ENCODE measurements at places on chromosomes 2 and 18. TPM values are rescaled to one million over a fixed set of nuclear protein-coding genes. Genes with fewer than 3 reads are reported as not detected.
A peak's percentile ranks its signal among the peaks of the same experiment; 100 is the strongest.

DNA sequence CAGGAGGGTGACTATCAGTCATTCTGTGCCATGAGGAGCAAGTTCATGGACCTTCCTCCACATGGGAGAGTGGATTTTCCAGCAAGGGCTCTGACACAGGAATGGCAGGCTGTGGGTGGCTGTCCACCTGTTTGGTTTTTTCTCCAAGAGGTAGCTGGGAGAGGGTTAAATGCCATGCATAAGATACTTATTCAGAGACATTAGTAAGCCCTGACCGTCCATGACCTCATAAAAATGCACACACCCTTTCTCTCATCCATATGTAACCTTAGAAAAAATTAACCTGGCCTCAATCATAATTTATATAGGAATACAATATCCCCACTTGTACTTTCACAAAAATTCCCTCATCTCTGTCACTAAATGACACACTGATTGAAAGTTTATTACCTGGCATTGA lies 51.3 kb downstream of the NPPC start:
- no peak for DNase-seq

GRCh38 chr18:58046794-58047555 lies 2.9 kb downstream of the NEDD4L start:
- no peak for DNase-seq

DNA sequence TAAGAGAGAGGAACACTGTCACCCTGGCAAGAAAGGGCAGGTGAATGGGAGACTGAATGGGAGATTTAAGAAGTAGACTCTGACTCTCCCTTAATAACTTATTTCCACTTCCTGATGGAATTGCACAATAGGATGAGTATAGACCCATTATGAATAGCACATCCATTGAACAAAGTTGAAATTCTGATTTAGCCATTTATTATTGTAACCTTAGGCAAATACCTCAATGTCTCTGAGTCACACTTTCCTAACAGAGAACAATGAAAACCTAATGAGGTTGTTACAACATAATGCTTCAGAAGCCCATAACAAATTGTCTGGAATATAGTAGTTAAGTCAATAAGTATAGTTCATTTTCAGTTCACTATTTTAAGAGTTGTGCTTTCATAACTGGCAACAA lies 78.9 kb downstream of the NRXN1 start:
- no peak for DNase-seq

DNA sequence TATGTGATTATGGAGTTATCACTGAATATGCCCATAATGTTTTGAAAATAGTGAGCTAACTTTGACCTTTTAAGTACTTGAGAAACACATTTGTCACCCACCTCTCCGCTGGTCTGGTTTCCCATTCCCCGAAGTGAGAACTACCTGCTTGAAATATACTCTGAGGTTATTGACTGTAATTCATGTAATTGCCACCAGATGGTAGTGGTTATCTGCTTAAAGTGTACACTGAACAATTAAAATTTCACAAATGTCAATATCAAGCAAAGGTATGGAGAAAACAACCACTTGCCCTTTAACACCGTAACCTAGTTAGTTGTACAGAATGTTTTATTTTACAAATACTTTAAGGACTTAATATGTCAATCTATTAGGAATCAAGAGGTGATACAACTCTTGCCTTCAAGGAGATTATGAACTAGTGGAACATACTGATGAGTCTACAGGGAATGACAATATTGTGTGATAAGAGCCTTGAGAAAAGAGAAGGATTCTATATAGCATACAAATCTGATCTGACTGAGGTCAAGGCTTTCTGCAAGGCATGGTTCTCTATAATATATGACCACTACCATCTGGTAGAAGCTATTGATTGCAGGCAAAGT lies 316.8 kb upstream of the KCNH7 start:
- DNase-seq: peak; percentile 46

DNA sequence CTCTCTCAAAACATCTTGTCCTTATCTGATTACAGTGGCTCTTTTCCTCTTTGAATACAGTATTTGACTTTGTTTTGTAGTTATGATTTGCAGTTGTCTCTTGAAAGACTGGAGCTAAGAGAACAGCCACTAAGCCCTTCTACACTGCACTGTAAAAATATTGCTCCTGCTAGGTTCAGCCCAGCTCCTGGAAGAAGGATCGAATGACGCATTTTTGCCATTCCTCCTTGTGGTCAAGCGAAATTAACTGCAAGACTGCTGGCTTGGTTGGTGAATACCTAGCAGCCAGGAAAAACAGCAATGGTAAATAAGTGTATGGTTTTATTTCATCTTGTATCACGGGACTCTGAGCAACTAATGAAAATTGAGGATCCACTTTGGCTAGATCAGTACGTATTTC lies 407.8 kb upstream of the CDH2 start:
- DNase-seq: peak; percentile 86

DNA sequence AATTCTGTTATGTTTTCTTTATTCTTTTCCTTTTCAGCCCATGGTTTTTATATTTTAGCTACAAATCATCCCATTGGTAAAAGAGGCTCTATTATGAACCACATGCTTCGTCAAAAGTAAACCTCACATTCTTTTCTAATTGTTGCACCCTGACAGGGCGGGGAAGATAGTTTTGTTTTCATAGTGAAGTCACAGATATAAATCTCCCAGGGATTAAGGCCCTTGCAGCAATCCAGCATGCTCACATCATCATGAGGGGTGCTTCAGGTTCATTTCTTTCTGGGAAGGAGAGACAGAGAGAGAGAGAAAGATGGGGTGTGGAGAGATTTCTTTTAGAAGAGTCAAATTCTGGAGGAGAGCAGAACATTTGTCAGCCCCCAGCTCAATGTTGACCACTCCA lies 124.5 kb upstream of the CDC42EP3 start:
- DNase-seq: peak; percentile 19

GRCh38 chr2:10362096-10362897 lies 59.6 kb downstream of the HPCAL1 start:
- DNase-seq: no peak

DNA sequence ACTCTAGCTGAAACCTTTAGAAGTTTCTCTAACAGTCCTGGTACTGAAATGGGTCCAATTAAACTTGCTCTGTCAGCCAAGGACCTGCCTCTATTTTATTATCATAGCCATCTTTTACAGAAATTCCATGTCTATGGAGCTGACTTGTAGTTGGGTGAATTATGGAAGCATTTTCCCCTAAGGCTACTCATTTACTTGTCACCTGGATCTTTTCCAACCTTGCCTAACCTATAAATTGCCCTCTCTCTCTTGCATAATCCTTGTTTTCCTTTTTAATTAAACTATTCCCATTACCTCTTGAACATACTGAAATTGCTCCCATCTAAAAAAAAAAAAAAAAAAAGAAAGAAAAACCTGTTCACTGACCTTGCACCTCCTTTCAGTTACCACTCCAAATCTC lies 74.6 kb upstream of the DOK6 start:
- no peak for DNase-seq

- no peak for DNase-seq
Measured at GRCh38 chr2:189522435-189523151, 58.0 kb downstream of the SLC40A1 start.

DNA sequence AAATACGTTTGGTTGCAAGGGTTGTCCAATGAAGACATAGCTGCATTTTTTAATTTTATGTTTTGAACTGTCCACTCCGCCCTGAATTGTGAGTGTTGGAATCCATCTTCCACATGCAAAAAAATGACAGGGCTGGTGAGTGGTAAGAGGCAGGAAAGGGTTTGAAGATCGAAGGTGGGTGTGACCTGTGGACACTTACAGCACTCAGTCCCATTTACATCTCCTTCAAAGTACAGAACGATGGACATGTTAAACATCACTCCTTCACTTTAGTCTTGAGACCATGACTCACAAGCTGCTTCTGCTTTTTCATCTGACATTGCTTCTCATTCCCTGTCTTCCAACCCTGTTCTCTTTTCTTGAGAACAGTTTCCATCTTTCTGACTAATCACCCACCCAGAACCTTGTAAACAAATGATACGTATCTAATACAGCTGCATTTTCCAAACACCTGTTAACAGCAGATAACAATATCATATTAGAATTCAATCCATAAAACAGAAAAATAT lies 179.3 kb downstream of the ZNF516 start:
- DNase-seq: no peak

DNA sequence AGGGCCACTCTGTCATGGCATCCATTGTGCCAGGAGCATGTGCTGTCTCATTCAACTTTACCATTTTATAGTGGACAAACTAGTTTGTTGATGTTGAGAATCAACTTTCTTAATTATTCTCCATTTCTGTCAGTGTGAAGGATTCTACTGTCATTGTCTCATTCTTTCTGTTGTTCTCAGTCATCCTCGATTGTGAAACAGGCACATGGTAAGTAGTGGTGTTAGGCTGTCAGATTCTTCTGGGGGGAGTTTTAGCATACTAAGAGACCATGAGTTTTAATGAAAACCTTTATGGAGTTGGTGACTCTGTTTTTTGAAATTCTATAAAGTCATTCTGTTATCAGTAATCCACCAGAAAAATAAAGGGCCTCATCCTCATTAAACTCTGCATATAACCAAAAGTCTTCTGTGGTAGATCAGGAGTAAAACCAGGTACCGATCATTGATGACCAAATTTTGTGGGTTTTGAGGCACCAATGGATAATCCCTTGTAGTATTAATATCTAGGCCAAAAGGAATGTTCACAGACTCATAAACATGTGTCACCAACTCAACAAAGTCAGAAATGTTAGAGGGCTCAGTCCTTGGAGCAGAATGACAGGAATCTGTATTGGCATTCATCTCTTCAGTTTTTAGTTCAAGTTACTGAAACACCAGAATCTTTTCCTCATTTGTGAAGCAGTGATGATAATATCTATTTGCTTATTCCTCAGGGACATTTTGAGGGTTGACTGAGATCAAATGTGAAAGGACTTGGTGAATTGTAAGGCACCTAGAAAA lies 73.2 kb downstream of the CERS6 start:
- no peak for DNase-seq

GRCh38 chr18:67310826-67311225 lies 205.7 kb downstream of the DSEL start:
- DNase-seq: no peak

DNA sequence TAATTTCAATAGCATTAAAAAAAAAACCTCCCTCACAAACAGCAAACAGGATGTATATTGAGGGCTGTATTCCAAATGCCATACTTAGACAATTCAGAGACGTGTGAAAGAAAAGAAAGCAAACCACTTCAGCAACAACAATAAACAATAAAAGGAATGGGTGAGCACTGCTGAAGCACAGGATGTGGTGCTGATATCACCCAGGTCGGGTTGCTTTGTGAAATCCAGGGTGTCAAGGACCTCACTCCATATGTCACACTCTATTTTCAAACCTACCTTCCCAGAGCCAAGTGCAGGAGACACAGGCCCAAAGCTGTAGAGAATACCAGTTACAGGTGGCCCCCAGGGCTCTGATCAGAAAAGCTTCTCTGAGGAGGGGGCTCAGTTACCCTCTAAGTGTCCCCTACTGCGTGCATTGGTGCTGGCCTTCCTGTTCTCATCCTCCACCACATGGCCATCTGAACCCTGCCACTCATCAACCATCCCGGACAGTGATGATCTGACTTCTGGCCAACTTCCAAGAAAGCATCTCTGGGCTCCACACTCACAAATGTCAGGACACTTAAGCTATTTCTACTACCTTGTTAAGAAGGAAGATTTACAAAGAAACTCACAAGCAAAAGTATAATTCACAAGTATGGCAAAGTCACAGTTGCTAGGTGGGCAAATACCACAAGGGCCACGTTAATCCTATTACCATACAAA lies 363.0 kb downstream of the SS18 start:
- peak; percentile 32 for DNase-seq

DNA sequence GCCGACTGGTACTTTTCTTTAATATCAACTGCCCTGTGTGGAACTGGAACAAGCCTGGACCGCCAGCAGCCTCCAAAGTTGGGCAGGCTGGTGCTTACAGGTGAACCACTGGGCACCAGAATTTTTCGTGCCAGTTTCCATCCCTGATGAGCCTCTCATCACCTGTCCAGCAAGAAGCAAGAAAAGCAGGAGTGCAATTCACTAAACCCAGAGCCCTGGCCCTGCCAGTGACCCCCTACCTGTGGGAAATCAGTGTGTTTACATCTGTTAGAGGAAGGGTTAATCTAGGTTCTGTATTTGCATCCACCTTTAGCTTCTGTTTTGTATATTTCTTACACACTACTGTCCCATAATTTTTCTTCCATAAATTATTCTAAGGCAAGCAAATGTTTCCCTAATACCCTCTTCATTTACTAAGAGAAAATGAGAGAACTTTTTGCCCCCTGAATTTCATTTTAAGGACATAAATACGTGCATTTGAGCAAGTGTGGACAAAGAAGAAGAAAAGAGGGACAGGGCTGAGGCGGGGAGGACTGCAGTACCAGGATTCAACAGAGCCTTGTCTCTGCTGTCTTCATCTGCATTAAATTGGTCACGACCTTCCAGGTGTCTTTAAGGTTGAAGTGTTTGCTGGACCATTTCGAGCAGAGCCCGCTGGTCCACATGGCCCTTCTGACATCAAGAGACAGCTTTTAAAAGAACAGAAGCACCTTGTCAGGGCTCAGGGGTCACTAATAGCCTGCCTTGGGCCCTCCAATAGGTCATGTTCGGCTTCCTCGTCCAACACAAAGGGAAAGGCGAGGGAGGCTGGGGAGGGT lies 763.1 kb downstream of the BCL11A start:
- DNase-seq: no peak

DNA sequence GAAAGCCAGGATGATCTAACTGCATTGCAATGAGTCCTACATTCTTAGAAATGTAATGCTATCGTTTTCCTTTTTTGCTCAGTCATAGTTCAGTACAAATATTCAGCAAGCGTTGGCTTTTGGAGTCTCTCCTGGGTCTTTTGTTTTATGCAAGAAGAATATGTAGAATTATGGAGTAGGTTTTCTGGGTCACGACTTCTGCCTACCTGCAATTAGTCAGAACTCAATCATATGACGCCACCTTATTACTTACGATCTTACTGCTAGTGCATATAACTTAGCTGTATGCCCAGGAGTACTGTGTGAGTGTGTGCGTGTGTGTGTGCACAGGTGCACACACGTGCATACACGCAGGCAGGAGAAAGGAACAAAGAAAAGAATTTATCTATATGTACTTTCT lies 640.2 kb downstream of the STK39 start:
- DNase-seq: no peak

GRCh38 chr2:196286821-196287220 lies 115.4 kb upstream of the STK17B start:
- DNase-seq: no peak

- no peak for DNase-seq
Measured at GRCh38 chr18:34942276-34942675, 98.9 kb upstream of the MAPRE2 start.

DNA sequence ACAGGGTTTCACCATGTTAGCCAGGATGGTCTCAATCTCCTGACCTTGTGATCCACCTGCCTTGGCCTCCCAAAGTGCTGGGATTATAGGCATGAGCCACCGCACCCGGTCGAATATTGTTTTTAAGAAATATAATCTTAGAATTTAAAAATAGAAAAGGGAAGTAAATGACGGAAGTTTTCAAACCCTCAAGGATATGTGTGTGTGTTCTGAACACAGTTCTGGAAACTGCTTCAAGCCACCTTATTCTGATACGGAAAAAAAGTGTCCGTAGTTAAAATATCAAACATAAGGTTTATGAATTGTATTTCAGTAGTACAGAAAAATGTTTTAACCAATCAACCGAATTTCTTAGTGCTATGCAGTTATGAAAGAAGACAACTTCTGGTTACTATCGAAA lies 115.9 kb downstream of the UPP2 start:
- no peak for DNase-seq

ZBTB7C gene
- total RNA-seq: 1.1 TPM

TRPM8 gene
- 7.6 TPM for total RNA-seq

HADHB gene
- 71.4 TPM for total RNA-seq

CCDC148 gene
- 0.52 TPM for total RNA-seq

TMEM150A gene
- 11.1 TPM for total RNA-seq

POTEJ gene
- not detected for total RNA-seq

Data from H4 (cell line).